ENCODE measurements at places on chromosomes 6 and 20. TPM values are rescaled to one million over a fixed set of nuclear protein-coding genes. Genes with fewer than 3 reads are reported as not detected.
A peak's percentile ranks its signal among the peaks of the same experiment; 100 is the strongest.

GRCh38 chr20:40705413-40705812 is 16.4 kb upstream of the MAFB start:
- DNase-seq = no peak

PROKR2 gene
- total RNA-seq = not detected

- DNase-seq = peak; percentile 87
Measured at GRCh38 chr6:33247977-33248642, 23.6 kb downstream of the VPS52 start.

GRCh38 chr6:52221302-52221701 is 23.0 kb downstream of the IL17F start:
- peak; percentile 43 for DNase-seq

- no peak for DNase-seq
Measured at GRCh38 chr20:32896521-32897280, 38.0 kb downstream of the EFCAB8 start.
